ENCODE measurements at places on chromosomes 16 and 17.

GRCh38 chr17:34220752-34221395, 34.2 kb upstream of the CCL2 start:
- no peak for DNase-seq

DNA sequence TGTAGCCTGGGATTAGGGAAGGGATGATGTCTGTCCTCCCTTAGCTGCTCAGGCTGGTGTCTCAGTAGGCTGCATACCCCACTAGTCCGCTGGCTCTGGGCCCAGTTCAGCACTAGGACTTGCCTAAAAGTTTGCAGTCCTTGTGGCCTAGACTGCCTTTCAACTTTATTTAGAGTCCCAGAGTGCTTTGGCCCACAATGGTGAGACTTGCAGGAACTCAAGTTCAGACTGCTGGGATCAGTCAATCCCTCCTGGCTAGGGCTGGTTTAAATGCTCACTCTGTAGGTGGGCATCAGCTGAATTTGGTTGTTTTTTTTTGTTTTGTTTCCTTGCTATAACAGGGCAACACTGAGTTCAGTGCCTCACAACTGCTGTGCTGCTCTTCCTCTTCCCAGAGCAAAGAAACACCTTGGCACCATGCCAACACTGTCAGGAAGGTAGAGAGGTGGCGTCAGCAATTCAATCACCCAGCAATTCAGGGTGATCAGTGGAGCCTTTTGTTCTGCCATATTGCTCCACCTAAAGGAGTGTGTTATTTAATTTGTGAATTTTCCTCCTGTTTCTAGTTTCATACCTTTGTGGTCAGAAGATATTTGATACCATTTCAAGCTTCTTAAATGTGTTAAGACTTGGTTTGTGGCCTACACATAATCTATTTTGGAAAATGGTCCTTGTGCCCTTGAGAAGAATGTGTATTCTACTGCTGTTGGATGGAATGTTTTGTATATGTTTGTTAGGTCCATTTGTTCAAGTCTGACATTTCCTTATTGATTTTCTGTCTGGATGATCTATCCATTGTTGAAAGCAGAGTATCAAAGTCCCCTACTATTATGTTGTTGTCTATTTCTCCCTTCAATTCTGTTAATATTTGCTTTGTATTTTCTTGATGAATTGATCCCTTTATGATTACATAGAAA, 284.0 kb upstream of the PMFBP1 start:
- no peak for DNase-seq

GRCh38 chr17:19651451-19652238, 3.1 kb downstream of the ALDH3A2 start:
- DNase-seq, result no peak

DNA sequence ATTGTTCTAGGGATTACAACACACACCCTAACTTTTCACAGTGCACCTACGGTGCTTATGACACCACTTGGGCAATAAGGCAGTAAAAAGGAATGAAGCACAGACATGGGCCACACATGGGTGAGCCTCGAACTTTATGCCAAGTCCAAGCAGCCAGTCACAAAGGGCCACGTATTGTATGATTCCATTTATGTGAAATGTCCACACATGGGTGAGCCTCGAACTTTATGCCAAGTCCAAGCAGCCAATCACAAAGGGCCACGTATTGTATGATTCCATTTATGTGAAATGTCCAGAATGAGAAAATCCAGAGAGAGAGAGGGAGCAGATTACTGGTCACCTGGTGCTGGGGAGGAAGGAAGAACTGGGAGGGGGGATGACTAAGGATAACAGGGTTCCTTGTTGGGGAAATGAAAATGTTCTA, 22.2 kb downstream of the RMI2 start:
- no peak for DNase-seq

- no peak for DNase-seq
These were observed 103.7 kb downstream of the GRIN2A start for GRCh38 chr16:10078541-10078949.

- no peak for DNase-seq
These were observed 154.8 kb downstream of the SALL1 start for GRCh38 chr16:50996166-50996829.

DNA sequence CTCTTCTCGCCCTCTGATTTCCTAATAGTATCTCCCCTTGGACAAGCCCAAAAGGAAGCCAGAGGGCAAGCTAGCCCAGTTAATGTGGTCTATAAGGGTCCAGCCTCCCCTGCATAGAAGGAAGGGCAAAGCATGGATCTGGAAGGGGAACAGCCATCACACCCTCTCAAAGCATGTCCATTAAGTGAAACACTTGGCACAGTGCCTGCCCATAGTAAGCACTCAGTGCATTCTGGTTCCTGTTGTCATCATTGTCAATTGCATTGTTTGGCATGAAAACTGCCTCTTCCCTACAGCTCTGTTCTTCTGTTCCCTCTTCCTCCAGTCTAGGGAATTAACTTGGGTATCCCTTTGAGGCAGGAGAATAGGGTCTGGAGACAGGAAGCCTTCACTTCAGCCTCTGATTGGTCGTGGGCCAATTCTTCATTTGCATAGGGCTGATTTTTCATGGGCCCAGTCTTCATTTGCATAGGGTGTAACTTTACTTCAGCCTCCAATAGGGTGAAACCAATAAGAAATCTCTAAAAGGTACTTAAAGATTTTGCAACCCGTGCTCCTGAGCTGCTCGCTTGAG, 81.4 kb downstream of the C17orf67 start:
- DNase-seq, result no peak

- DNase-seq, result no peak
These were observed 29.9 kb upstream of the CHMP6 start for GRCh38 chr17:80961541-80962330.

- DNase-seq, result no peak
These were observed 3.4 kb downstream of the SKA2 start for GRCh38 chr17:59151591-59151990.

DNA sequence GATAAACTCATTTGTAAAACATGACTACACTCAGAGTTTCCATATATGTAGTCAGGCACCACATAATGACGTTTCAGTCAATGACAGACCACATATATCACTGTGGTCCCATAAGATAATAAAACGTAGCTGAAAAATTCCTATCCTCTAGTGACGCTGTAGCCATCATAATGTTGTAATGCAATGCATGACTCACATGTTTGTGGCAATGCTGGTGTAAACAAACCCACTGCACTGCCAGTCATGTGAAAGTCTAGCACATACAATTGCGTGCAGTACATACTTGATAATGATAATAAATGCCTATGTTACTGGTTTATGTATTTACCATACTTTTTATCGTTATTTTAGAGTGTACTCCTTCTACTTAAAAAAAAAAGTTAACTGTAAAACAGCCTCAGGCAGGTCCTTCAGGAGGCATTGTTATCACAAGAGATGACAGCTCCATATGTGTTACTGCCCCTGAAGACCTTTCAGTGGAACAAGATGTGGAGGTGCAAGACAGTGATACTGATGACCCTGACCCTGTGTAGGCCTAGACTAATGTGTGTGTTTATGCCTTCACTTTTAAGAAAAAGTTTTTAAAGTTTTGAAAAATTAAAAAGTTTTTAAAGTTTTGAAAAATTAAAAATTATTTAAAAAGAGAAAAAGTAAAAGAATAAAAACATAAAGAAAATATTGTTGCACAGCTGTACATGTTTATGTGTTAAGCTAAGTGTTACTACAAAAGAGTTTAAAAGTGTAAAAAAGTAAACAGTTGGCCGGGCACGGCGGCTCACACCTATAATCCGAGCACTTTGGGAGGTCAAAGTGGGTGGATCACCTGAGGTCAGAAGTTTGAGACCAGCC, 9.0 kb downstream of the STAT5B start:
- DNase-seq, result peak; percentile 92

GRCh38 chr16:67245674-67246080, 1.6 kb downstream of the FHOD1 start:
- DNase-seq, result no peak

GRCh38 chr17:37742762-37743611, 1.9 kb downstream of the HNF1B start:
- DNase-seq, result no peak

GRCh38 chr16:17417740-17418139, 53.0 kb downstream of the XYLT1 start:
- DNase-seq, result no peak

- DNase-seq, result peak; percentile 72
These were observed 27.9 kb downstream of the GABARAPL2 start for GRCh38 chr16:75593825-75594820.

- DNase-seq, result no peak
These were observed 17.7 kb downstream of the GALNS start for GRCh38 chr16:88839026-88839529.

DNA sequence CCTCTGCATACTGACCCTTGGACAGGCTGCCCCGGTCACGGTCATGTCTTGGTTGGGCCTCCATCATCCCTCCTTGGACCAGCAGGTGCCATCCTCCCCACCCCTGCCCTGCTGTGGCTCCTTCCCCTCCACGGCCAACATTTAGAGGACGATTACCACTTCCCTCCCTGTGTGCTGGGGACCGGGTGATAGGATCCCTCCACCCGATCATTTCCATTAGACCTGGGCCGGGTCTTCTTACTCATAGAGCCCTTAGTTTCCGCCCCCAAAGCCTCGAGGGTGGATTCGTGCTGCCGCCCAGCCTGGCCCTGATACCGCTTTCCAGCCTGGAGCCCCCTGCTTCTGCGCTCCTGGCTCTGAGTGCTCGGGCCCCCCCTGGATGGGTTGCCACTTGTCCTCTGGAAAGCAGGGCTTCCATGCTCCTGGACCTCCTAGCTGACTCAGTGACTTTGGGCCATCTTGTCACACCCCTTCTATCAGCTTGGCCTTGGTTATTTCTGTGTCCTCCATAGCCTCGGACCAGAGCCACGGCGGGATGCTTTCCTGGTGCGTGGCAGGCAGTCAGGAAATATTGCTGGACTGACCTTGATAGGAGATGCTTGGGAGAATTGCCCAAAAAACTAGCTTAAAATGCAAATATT, 171.4 kb downstream of the SEC14L1 start:
- DNase-seq, result no peak

DNA sequence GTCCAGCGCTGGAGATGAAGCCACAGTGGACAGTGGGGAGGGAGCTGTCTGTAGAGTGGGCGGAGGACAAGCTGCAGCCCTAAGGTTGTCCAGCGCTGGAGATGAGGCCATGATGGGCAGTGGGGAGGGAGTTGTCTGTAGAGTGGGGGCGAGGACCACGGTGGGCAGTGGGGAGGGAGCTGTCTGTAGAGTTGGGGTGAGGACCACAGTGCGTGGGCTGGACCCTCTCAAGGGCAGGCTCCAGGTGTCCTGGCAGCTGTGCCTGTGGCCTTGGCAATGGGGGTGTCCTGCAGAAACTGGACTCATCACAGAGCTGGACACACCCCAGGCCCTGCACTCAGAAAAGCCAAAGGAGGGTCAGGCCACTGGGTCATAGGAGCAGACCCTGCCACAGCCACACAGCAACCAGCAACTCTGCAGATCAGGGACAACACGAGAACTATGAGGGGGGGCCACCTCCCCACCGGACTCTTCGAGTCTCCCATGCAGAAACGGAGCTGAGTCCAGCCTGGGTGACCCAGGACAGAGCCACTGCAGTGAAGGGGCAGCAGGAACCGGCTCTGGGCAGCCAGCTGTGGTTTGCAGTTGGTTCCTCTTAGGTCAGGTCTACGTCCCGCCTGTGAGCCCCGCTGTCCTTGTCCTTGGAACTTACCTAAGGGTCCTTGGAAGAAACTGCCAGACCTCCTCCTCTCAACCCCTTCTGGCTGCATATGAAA, 33.4 kb upstream of the CBFA2T3 start:
- DNase-seq, result no peak

DNA sequence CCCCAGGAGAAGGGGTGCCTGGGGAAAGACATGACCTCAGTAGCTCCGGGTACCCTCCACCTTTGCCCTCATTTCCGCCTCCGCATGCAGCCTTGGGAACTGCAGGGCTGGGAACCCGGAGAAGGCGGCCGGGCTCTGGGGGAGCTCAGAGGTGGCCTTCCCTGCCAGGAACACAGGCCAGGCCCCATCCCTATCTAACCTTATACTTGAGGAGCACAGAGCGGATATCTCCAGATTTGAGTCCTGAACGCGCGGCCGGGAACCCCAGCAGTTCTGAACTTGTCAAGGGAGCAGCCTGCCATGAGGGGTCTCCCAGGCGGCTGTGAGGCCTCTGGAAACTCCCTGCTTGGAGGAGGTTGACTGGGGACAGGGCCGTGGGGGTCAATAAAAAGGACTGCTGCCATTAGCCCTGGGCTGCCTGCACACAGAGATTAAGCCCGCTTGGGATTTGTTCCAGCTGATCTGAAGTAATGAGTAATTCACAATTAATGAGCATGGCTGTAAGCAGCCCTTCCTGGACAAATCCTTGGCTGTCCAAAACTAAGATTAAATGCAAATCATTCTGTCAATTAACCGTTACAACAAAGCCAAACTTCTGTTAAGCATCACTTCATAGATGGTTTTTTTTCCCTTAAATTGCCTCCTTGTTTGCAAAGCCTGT, 26.3 kb upstream of the METRNL start:
- no peak for DNase-seq

- DNase-seq, result no peak
These were observed 32.2 kb upstream of the CCL2 start for GRCh38 chr17:34222722-34223497.

- no peak for DNase-seq
These were observed 7.9 kb downstream of the G6PC3 start for GRCh38 chr17:44078412-44078811.
